ENCODE measurements at places on chromosomes 13 and 19.
A peak's percentile ranks its signal among the peaks of the same experiment; 100 is the strongest.

GRCh38 chr13:110605132-110605531, 10.2 kb upstream of the NAXD start:
- DNase-seq = no peak

- DNase-seq = no peak
Observed at GRCh38 chr19:2044709-2045500, 6.1 kb downstream of the MKNK2 start.

DNA sequence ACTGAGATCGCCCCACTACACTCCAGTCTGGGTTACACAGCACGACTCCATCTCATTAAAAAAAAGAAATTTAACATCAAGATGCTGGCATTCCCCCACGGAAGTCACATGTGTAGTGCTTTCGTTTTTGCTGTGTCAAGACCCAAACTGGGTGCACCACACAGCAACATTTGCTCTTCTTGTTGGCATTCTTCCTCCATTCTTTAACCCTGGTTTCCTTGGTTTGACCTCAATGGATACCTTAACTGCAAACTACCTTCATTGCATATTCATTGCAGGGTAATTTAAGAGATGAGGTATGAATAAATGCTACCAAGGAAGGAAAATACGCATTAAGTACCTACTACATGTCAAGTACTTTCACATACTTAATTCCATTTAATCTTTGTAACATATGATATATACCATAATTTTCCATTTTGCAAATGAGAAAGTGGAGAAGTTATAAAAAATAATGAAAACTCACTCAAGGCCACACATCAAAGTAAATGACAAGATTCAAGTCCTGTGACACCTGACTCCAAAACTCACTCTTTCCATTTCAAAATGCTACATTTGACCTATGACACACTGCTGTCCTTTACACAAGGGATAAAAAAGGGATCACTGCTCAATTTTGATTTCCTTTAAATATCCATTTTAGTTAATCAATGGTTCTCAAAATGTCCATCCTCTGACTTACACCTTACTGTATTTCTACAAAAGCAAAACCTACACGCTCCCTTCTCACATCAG, 59.2 kb downstream of the STK24 start:
- DNase-seq = peak; percentile 23

- DNase-seq = no peak
Observed at GRCh38 chr19:14404312-14404711, 14.8 kb downstream of the DDX39A start.

- no peak for DNase-seq
Observed at GRCh38 chr13:73870970-73871935, 263.0 kb downstream of the KLF12 start.

- DNase-seq = no peak
Observed at GRCh38 chr13:98103531-98103930, 39.4 kb upstream of the FARP1 start.

DNA sequence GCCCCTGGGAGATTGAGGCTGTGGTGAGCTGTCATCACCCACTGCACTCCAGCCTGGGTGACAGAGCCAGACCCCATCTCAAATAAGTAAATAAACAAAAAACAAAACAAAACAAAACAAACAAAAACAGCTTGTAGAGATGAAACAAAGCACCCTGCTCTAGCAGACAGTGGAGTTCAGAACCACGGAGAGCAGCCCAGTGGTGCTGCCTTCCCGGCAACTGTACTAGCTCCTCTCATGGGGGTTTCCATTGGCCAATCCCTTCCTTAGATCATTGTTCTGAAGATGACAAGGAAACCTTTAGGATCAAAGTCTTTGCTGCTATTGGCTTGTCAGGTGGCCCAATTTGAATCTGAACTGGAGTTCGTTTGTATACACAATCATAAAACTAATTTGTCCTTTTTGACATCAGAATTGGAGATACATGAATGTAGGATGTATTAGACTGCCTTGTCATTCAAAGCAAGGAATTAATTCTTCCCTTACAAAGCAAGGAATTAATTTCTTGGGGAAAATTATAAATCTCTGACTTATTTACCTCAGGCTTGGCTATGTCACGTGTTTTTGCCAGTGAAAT, 19.7 kb upstream of the SYCN start:
- peak; percentile 55 for DNase-seq
